Liver (tissue), 10 donors: ENCODE measurements at places on chromosomes 3 and 15. TPM values are rescaled to one million over a fixed set of nuclear protein-coding genes. Genes with fewer than 3 reads are reported as not detected.

Gene IMPG2
- total RNA-seq: 0.25 TPM

Gene PP2D1
- total RNA-seq: not detected

Gene PRC1
- total RNA-seq: 128 TPM

Gene SPSB4
- total RNA-seq: 1.2 TPM

Gene NEK10
- total RNA-seq: 2.1 TPM

Gene TEX55
- not detected for total RNA-seq

GRCh38 chr15:91801836-91802534 lies 51.5 kb upstream of the SLCO3A1 start:
- no peaks in the 10 kb centered on the region for H3K4me1 ChIP-seq
- no peak for DNase-seq
- H3K36me3 ChIP-seq: no peaks in the 10 kb centered on the region
- H3K27me3 ChIP-seq: no peaks in the 10 kb centered on the region
- H3K27ac ChIP-seq: no peak overlapping the region

DNA sequence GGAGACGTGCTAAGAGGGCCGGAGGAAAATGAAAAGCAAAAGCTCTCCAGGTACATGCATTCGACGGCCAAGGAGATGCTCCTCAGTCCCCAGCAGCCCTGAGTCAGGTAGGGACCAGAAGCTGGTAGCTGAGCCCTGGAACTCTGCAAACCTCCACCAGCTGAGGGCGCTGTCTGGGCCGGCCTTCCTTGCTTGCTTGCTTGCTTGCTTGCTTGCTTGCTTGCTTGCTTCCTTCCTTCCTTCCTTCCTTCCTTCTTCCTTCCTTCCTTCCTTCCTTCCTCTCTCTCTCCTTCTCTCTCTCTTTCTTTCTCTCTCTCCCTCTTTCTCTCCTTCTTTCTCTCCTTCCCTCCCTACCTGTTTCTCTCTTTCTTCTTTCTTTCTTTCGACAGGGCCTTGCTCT lies 94.6 kb upstream of the RASGRF1 start:
- no peak overlapping the region for H3K27ac ChIP-seq
- H3K4me3 ChIP-seq: no peak overlapping the region
- H3K36me3 ChIP-seq: no peaks in the 10 kb centered on the region

GRCh38 chr3:89877230-89877629 lies 769.8 kb downstream of the EPHA3 start:
- H3K4me3 ChIP-seq: no peak overlapping the region
- no peaks in the 10 kb centered on the region for H3K27me3 ChIP-seq
- H3K4me1 ChIP-seq: no peaks in the 10 kb centered on the region
- no peaks in the 10 kb centered on the region for H3K36me3 ChIP-seq
- no peak overlapping the region for H3K27ac ChIP-seq

DNA sequence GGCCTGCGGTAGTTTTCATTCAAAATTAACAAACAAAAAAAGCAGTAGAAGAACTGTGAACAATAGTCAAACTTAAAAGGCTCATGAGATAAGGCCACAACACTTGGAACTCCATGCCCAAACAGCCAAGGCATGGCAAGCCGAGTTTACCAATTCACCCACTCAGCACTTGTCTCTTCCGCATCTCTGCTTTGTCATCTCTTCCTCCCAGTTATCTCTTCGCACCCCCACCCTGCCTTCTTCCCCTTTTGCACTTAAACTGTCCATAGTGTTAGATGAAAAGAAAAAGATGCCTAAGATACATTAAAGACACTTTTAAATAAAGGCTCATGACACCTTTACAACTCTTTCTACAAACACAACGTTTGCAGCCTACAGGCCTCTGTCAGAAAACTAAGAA lies 11.1 kb downstream of the TLE3 start:
- H3K27ac ChIP-seq: no peak overlapping the region
- no peaks in the 10 kb centered on the region for H3K27me3 ChIP-seq
- H3K4me3 ChIP-seq: no peak overlapping the region
- H3K36me3 ChIP-seq: peaks cover 25% of the 10 kb centered on the region

DNA sequence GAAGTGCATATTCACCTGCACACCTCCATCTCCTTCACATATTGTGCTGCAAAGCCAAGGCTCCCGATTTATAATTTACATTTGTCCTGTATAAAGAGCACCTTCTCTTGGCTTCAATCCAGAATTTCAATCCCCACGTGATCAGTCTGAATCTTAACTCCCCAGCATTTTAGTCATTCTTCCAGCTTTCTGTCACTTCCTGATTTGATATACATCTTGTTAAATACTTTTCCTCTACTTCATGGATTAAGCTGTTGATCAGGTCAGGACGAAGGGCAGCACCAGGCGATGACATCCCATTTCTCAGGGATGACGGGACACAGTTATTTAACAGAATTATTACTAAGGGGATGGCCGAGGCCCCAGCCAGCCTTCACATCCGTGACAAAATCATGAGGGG lies 212.5 kb downstream of the EPHB1 start:
- no peak overlapping the region for H3K27ac ChIP-seq
- no peaks in the 10 kb centered on the region for H3K27me3 ChIP-seq
- H3K4me1 ChIP-seq: no peaks in the 10 kb centered on the region
- no peak overlapping the region for H3K4me3 ChIP-seq
- DNase-seq: no peak

GRCh38 chr15:74392451-74392830 lies 25.0 kb upstream of the CYP11A1 start:
- H3K36me3 ChIP-seq: no peaks in the 10 kb centered on the region
- H3K4me1 ChIP-seq: no peaks in the 10 kb centered on the region
- peak; percentile 69 for DNase-seq
- H3K4me3 ChIP-seq: no peak overlapping the region
- no peak overlapping the region for H3K27ac ChIP-seq

GRCh38 chr3:144407335-144407734 lies 435.7 kb downstream of the DIPK2A start:
- no peaks in the 10 kb centered on the region for H3K36me3 ChIP-seq
- no peak overlapping the region for H3K27ac ChIP-seq
- no peak for DNase-seq
- H3K27me3 ChIP-seq: no peaks in the 10 kb centered on the region

DNA sequence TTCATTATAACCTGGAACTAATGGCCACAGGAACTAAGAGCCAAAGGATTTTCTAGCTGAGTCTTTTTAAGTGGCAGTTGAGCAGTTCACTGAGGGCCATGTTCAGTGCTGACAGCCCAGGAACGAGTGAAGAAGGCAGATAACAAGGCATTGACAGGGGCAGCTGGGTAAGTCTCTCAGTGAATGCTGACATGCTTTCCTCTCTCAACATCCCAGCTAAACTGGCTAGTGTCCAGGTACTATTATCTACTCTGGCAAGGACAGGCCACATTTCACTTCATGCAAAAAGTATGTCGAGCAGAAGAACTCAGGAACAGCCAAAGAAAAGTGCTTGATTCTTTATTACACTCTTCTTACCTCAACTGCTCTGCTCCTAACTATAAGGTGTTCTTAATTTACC lies 515.9 kb downstream of the NLGN1 start:
- H3K27ac ChIP-seq: no peak overlapping the region
- no peaks in the 10 kb centered on the region for H3K4me1 ChIP-seq
- no peak for DNase-seq
- H3K36me3 ChIP-seq: no peaks in the 10 kb centered on the region
- H3K27me3 ChIP-seq: no peaks in the 10 kb centered on the region

- H3K4me1 ChIP-seq: peaks cover 4% of the 10 kb centered on the region
- H3K36me3 ChIP-seq: no peaks in the 10 kb centered on the region
- peak overlapping the region; percentile 54 for H3K27ac ChIP-seq
- H3K27me3 ChIP-seq: no peaks in the 10 kb centered on the region
Observed at GRCh38 chr3:188270423-188270972, 116.5 kb downstream of the LPP start.

- no peaks in the 10 kb centered on the region for H3K27me3 ChIP-seq
- DNase-seq: no peak
- H3K4me1 ChIP-seq: no peaks in the 10 kb centered on the region
- H3K36me3 ChIP-seq: no peaks in the 10 kb centered on the region
Observed at GRCh38 chr3:181921220-181921619, 209.5 kb downstream of the SOX2 start.

DNA sequence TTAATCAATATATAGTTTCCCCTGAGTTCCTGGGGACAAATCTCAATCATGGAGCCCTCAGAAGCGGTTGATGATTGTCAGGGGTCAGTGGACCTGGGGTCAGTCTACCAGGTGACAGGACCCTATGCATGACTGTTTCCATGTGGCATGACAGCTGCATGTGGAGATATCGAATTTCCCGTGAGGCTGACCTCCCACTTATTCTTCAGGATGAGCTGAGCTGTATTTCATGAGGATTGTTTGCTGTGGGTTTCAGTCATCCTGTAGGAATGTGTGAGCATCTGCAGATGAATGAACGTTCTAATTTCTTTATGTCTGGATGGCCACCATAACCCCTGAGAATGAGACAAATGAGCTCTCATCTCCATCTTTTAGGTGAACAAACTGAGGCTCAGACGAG lies 93.0 kb upstream of the HES1 start:
- no peak overlapping the region for H3K27ac ChIP-seq
- no peaks in the 10 kb centered on the region for H3K36me3 ChIP-seq
- no peak for DNase-seq
- no peaks in the 10 kb centered on the region for H3K27me3 ChIP-seq

DNA sequence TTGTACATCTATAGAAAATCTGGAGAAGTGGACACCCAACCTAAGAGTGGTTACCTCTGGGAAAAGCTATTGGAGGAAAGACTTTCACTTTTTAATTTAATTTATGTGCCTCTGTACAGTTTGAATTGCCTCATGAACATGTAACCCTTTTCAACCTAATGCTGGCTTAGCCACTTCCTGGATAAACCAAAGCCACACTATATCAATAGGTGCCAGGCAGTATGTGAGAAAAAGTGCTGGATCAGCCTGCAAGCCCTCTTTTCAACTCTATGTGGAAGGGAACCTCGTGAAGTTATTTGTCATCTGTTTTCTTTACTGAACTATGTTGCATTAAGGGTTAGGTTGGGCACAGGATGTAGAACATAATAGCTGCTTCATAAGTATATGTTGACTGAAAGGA lies 9.3 kb upstream of the TOPAZ1 start:
- H3K27ac ChIP-seq: no peak overlapping the region
- H3K4me3 ChIP-seq: no peak overlapping the region
- no peaks in the 10 kb centered on the region for H3K27me3 ChIP-seq
- H3K36me3 ChIP-seq: no peaks in the 10 kb centered on the region
- no peaks in the 10 kb centered on the region for H3K4me1 ChIP-seq
- no peak for DNase-seq

GRCh38 chr15:39330061-39330460 lies 250.8 kb upstream of the THBS1 start:
- H3K27me3 ChIP-seq: no peaks in the 10 kb centered on the region
- H3K36me3 ChIP-seq: no peaks in the 10 kb centered on the region
- DNase-seq: no peak
- H3K4me3 ChIP-seq: no peak overlapping the region
- no peak overlapping the region for H3K27ac ChIP-seq

- H3K36me3 ChIP-seq: no peaks in the 10 kb centered on the region
- H3K27ac ChIP-seq: no peak overlapping the region
- no peak for DNase-seq
- H3K27me3 ChIP-seq: no peaks in the 10 kb centered on the region
- no peaks in the 10 kb centered on the region for H3K4me1 ChIP-seq
Observed at GRCh38 chr3:55327131-55327920, 159.8 kb downstream of the WNT5A start.

GRCh38 chr3:188503647-188504046 lies 349.7 kb downstream of the LPP start:
- no peak for DNase-seq
- H3K36me3 ChIP-seq: no peaks in the 10 kb centered on the region
- peaks cover 1% of the 10 kb centered on the region for H3K4me1 ChIP-seq

GRCh38 chr3:130915567-130916292 lies 21.8 kb downstream of the ATP2C1 start:
- H3K4me3 ChIP-seq: no peak overlapping the region
- no peaks in the 10 kb centered on the region for H3K4me1 ChIP-seq
- no peak overlapping the region for H3K27ac ChIP-seq
- no peak for DNase-seq
